ENCODE measurements at places on chromosomes 5 and 9.
A peak's percentile ranks its signal among the peaks of the same experiment; 100 is the strongest.

DNA sequence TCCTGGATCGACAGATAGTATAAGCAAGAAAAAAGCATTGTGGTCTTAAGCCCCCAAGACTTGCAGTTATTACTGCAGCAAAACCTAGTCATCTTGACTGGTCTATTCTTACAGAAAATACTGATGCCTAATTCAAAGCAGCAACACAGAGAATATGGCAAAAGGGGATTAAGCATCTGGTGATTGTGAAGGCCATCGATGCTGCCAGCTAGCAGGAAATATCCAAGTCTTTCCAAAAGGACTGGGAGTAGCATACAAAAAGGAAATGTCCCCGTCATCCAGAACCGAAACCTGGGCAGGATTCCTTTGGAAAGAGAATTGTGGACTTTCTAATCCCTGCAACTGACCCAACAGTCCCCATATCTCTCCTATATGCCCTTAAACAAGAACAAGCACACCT, 132.2 kb downstream of the SLF1 start:
- DNase-seq, result no peak

GRCh38 chr5:50406877-50407276, 34.2 kb downstream of the EMB start:
- no peak for DNase-seq

DNA sequence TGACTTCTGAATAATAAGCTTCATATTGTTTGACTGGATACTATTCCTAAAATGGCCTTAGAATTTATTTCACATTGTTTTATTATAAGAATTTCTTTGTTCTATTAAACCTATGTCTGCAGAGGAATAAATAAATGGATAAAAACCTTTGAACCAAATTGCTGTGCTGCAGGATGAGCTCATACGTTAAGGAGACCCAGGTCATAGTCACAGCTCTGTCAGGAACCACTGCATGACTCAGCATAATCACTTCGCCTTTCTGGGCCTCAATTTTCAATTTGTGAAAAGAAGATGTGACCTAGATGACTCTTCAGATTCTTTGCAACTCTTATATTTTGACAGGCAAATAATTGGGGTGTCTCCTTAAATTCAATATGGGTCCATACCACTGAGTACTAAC, 36.7 kb upstream of the HMHB1 start:
- DNase-seq, result no peak

- DNase-seq, result peak; percentile 86
Measured at GRCh38 chr9:121640076-121640475, 11.4 kb upstream of the DAB2IP start.

DNA sequence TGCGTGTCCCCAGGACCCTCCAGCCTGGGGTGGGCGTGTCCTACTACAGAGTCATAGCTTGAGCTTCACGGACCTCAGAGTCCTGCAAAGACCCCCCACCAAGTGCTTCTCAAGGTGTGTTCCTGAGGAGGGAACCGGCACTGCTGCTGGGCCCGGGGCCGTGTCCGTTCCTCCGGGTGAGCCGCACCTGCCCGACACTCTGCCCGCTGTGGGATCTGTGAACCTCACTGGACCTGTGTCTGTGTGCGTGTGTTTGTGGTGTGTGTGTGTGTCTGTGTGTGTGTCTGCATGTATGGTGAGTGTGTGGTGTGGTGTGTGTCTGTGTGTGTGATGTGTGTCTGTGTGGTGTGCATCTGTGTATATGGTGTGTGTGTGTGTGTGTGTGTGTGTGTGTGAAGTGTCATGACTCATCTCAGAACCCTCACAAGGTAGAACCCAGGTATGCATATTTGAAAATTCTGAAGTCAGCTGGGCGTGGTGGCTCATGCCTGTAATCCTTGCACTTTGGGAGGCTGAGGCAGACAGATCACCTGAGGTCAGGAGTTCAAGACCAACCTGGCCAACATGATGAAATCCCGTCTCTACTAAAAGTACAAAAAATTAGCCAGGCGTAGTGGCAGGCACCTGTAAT, 40.9 kb upstream of the RXRA start:
- DNase-seq, result no peak

GRCh38 chr5:119373449-119373858, 17.6 kb downstream of the TNFAIP8 start:
- DNase-seq, result no peak

DNA sequence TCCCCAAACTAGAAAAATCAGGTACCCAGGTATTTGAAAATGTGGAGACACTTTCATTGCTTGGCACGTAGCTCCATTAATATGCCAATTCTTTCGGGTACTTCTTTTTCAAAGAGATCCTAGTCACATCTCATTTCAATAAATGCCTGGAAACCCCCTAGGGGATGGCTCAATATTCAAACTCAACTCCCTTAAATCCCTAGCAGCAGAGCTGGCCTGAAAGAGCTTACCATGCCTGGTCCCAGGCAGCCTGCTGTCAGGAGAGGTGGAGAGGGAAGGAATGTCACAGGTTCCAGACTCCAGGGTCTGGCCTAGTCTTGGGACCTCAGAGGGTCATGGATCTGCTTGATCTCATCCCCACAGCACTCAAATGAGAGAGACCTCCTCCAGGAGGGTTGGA, 187.1 kb downstream of the SPOCK1 start:
- no peak for DNase-seq

- no peak for DNase-seq
Measured at GRCh38 chr9:72790989-72791388, 161.9 kb downstream of the ALDH1A1 start.

GRCh38 chr5:40356248-40356647, 323.5 kb upstream of the PTGER4 start:
- DNase-seq, result no peak

DNA sequence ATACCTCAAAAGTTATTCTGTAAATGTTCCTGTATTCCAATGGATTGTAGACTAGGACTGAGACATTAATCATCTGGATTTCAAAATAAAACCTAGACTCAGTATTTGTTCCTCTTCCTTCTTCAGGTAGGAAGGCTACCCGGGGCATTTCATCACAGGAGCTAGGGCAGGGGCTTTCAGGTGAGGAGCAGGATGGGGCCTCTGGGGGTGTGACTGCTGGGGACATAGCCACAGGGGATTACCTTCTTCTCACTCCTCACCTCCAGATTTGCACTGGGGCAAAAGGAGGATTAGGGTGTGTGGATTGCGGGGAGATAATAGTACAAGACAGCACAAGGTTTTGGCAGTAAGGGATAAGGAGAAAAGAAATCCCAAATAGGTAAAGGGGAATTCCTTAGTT, 37.9 kb upstream of the SRP19 start:
- no peak for DNase-seq

- DNase-seq, result no peak
Measured at GRCh38 chr9:29945012-29945411, 2371.7 kb upstream of the C9orf72 start.

GRCh38 chr5:88298425-88298824, 29.8 kb upstream of the TMEM161B start:
- no peak for DNase-seq

GRCh38 chr9:7570107-7570720, 229.4 kb downstream of the DMAC1 start:
- DNase-seq, result peak; percentile 65

- DNase-seq, result no peak
Measured at GRCh38 chr5:108028883-108029282, 353.0 kb downstream of the FBXL17 start.

GRCh38 chr9:134897584-134898170, 17.1 kb downstream of the FCN2 start:
- DNase-seq, result no peak
